ENCODE measurements at places on chromosomes 7 and 10.

- DNase-seq = no peak
These were observed 19.4 kb downstream of the SCRN1 start for GRCh38 chr7:29970158-29970557.

- no peak for DNase-seq
These were observed 326.9 kb downstream of the PLXNA4 start for GRCh38 chr7:132249256-132249971.

DNA sequence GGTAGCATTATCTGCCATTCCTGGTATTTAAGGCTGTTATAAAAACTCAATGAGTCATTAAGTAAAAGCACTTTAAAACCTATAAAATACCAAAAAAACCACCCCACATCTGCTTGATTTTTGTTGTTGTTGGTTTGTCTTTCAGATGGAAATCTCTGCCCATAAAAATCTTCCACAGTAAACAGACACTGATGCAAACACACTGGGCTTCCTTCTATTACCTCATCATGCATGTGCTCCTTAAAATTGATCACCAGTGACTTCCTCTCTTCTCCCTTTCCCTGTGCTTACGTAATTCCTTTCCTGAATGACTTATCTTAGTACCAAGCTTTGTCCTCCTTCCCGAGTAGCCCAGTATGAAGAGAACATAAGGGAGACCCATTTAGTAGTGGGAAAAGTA is 167.2 kb downstream of the EVX1 start:
- DNase-seq = no peak

- DNase-seq = no peak
These were observed 12.0 kb downstream of the PWWP2B start for GRCh38 chr10:132408823-132409666.

- DNase-seq = no peak
These were observed 653.2 kb downstream of the PARD3 start for GRCh38 chr10:34161777-34162370.

- no peak for DNase-seq
These were observed 62.5 kb downstream of the ABCB4 start for GRCh38 chr7:87413029-87413428.

DNA sequence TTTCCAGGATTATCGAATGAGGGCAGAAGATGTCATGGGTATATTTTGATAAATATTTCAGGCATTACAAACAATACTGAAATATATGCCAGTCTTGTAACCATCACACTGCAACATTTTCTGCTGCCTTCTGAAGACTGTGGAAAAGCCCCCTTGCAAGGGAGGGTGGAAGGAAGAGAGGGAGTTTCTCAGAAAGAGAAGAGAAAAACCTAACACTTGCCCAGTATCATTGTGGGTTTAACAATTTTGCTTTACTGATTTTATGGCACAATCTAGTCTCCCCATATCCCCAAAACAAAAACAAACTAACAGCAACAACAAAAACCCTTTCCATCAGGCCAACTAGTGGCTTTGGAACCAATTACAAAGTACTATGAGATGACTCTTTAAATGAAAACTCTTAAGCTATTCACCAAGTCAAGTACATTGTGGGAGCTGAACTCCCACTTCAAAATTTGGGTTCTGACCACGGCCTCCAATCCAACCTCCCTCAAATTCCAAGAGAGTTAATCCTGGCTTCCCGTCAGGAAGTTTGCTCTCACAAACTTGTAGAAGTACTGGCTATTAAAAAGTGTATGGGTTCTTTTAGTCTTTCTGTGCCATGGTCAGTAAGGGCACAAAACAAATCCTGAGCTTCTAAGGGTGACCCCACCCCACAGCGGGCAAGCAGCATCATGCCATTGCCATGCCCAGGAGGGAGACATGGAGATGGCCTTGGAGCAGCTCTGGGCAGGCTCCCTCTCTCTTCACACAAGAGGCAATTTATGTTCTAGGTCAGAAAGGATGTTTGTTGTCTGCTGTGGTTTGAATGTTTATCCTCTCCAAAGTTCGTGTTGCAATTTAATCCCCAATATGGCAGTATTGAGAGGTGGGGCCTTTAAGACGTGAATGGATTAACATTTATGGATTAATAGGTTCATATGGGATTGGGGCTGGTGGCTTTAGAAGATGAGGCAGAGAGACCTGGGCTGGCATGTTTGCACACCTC is 96.3 kb downstream of the JAZF1 start:
- no peak for DNase-seq

DNA sequence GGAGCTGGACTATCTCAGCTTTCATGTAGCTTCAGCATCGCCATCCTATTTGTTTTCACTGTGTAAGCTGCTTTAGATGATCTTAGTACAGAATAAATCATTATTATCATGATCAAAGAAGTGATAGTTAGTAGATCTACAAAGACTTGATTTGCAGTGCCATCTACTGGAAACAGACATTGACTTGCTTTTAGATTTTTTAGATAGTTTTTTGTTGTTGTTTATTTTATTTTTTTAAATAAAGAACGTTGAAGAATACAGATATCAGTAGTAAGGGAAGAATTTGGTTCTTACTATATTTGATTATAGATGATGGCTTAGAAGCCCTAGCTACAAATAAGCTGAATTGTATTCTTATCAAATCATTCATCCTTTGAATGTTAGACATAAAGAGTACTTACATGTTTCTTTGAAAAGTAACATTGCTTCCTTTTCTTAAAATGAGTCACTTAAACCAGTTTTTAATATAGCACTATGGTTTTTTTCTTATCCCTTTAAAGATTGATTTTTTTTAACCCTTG is 6.3 kb upstream of the SFMBT2 start:
- no peak for DNase-seq
